ENCODE measurements at places on chromosomes 11 and 22. TPM values are rescaled to one million over a fixed set of nuclear protein-coding genes. Genes with fewer than 3 reads are reported as not detected.

The PYGM gene
- total RNA-seq, result 1.2 TPM

The TRPM5 gene
- 0.09 TPM for total RNA-seq

The MS4A7 gene
- total RNA-seq, result not detected

The BLID gene
- total RNA-seq, result not detected

The ZNHIT2 gene
- total RNA-seq, result 8.0 TPM

The EML3 gene
- 40.0 TPM for total RNA-seq

DNA sequence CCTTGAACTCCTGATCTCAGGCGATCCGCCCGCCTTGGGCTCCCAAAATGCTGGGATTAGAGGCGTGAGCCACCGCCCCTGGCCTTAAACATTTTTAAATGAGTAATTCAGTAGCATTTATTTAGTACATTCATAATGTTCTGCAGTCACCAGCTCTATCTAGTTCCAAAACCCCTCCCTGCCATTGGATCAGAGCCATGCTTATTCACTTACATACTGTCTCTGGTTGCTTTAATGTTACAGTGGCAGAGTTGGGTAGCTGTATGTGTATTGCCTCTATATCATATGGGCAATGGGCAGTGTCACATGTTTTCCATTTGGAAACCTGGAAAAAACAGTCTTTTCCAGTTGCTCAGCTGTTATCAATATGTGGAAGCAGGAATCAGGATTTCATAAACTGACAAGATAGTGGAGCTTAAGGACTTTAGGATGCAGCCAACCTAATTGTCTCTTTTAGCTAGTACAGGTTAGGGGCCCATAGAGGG is 10.5 kb downstream of the COA4 start:
- H3K4me1 ChIP-seq, result no peaks in the 10 kb centered on the region
- no peaks in the 10 kb centered on the region for H3K27me3 ChIP-seq
- no peak overlapping the region for H3K27ac ChIP-seq

DNA sequence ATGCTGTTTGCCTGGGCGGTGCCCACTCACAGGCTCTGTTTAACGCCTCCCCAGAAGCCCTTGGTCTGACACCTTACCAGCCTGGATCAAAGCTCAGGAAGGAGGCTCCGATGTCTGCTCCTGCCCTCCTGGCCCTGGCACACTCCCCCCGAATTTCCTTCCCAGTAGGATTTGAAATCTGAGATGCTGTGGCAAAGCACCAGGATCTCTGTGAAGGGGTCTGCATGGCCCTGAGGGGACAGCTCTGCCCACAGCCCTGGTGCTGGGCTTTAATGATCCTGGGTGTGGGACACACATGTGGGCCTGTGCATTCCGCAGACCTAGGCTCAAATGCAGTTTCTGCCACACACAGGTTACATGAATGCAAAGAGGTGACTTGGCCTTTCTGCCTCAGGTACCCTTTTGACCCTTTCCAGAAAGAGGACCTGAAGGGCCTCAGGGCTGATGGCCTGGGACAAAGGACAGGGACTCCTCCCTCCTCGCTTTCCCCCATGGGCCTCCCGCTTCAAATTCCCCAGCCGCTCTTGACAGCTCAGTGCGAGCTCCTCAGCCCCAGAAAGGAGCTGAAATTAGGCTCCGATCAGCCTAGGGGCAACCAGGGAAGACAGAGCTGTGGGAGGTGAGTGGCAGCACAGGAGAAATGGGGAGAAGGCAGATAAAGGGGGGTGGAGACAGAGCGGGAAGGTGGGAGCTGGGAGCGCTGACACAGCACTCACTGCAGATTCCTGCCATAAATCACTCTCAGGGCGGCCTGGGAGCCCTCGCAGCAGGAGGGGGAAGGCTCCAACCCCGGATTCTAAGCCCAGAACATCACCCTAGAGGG is 41.3 kb downstream of the TRIM29 start:
- no peak overlapping the region for H3K27ac ChIP-seq
- no peak for DNase-seq
- H3K27me3 ChIP-seq, result peaks cover 12% of the 10 kb centered on the region
- H3K4me1 ChIP-seq, result peaks cover 14% of the 10 kb centered on the region
- H3K4me3 ChIP-seq, result no peak overlapping the region
- H3K36me3 ChIP-seq, result no peaks in the 10 kb centered on the region

DNA sequence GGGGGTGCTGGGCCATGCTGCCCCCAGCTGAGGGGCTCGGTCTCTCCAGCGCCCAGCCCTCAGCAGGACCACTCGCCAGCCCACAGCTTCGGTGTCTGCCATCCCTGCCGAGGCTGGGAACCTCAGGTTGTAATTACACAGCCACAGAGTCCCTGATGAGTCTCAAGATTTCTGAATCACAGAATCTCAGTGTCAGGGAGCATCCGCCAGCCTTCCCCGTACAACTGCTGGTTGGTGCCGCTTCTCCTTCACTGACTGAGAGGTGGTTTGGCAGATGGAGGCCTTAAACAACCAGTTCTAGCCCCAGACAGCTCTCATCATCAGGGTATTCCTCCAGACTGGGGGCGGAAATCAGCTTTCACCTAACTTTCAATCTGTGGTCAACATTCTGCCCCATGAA is 13.7 kb downstream of the PHF21B start:
- H3K27me3 ChIP-seq, result no peaks in the 10 kb centered on the region
- DNase-seq, result no peak
- H3K4me3 ChIP-seq, result no peak overlapping the region

DNA sequence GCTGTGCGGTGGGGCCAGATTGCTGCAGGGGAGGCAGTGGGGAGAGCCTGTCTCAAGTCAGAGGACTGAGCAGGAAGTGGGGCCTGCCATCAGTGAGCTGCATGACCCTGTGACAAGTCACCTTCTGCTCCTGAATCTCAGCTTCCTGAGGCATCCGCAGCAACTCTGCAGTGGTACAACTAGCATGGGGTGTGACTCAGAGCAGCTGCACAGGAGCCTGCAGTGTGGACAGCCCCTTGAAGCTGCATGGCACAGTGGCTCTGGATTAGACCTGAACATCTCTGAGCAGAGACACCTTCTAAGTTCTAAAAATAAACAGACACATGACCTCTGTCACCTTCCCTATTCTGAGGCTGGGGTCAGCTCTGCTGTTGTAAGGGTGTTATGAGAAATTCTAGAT is 18.0 kb downstream of the FAM227A start:
- DNase-seq, result no peak
- H3K4me3 ChIP-seq, result no peak overlapping the region
- no peaks in the 10 kb centered on the region for H3K27me3 ChIP-seq

GRCh38 chr11:32225571-32226285 is 134.9 kb downstream of the RCN1 start:
- no peak overlapping the region for H3K4me3 ChIP-seq
- no peak for DNase-seq
- no peak overlapping the region for H3K27ac ChIP-seq
- no peaks in the 10 kb centered on the region for H3K27me3 ChIP-seq
- H3K36me3 ChIP-seq, result no peaks in the 10 kb centered on the region

DNA sequence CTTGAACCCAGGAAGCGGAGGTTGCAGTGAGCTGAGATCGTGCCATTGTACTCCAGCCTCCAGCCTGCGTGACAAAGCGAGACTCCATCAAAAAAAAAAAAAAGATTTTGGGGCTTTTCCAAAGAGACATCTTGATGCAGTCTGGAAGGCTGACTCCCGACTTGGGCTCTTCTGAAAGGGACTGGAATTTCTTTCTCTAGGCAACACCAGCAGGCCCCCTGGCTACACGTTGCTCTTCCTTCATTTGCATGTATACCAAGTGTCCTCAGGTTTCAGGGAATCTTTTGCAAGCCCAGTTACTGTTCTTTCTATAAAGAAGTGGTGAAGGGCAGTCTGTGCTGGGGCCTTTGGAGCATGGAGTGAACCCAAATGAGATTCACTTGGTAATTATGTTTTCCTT is 211.0 kb downstream of the GRIK4 start:
- DNase-seq, result no peak
- H3K36me3 ChIP-seq, result no peaks in the 10 kb centered on the region
- H3K4me3 ChIP-seq, result no peak overlapping the region
- H3K27ac ChIP-seq, result no peak overlapping the region
- peaks cover 6% of the 10 kb centered on the region for H3K4me1 ChIP-seq

- peaks cover 7% of the 10 kb centered on the region for H3K4me1 ChIP-seq
- peak overlapping the region; percentile 81 for H3K4me3 ChIP-seq
- H3K27ac ChIP-seq, result no peak overlapping the region
- DNase-seq, result no peak
- H3K36me3 ChIP-seq, result no peaks in the 10 kb centered on the region
These were observed 1.1 kb upstream of the SEPTIN5 start for GRCh38 chr22:19713245-19713644.

GRCh38 chr11:103963648-103964047 is 72.8 kb upstream of the DDI1 start:
- DNase-seq, result no peak
- H3K27ac ChIP-seq, result no peak overlapping the region
- no peaks in the 10 kb centered on the region for H3K36me3 ChIP-seq

GRCh38 chr11:58513747-58514367 is 6.0 kb upstream of the OR5B21 start:
- no peaks in the 10 kb centered on the region for H3K4me1 ChIP-seq
- no peak overlapping the region for H3K4me3 ChIP-seq
- DNase-seq, result peak; percentile 41
- H3K36me3 ChIP-seq, result no peaks in the 10 kb centered on the region
- no peak overlapping the region for H3K27ac ChIP-seq

GRCh38 chr11:63537293-63538101 is 889 bp downstream of the PLAAT4 start:
- H3K4me1 ChIP-seq, result no peaks in the 10 kb centered on the region
- H3K4me3 ChIP-seq, result no peak overlapping the region
- DNase-seq, result no peak
- no peaks in the 10 kb centered on the region for H3K36me3 ChIP-seq
- peaks cover 10% of the 10 kb centered on the region for H3K27me3 ChIP-seq
- no peak overlapping the region for H3K27ac ChIP-seq

GRCh38 chr11:124050748-124051147 is 9.6 kb upstream of the OR10G7 start:
- no peak overlapping the region for H3K27ac ChIP-seq
- H3K36me3 ChIP-seq, result no peaks in the 10 kb centered on the region
- DNase-seq, result no peak
- H3K4me3 ChIP-seq, result no peak overlapping the region
- H3K4me1 ChIP-seq, result no peaks in the 10 kb centered on the region
- H3K27me3 ChIP-seq, result no peaks in the 10 kb centered on the region

DNA sequence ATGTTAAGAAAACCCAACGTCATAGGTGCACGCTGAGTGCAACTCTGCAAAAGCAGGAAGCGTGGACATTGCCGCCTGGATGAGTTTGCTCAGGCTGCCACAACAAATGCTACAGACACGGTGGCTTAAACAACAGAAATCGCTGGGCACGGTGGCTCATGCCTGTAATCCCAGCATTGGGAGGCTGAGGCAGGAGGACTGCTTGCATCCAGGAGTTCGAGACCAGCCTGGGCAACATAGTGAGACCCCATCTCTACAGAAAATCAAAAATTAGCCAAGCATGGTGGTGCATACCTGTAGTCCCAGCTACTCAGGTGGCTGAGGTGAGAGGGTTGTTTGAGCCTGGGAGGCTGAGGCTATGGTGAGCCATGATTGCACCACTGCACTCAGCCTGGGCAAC is 13.4 kb upstream of the PGA3 start:
- H3K4me3 ChIP-seq, result no peak overlapping the region
- no peaks in the 10 kb centered on the region for H3K27me3 ChIP-seq
- H3K36me3 ChIP-seq, result no peaks in the 10 kb centered on the region
- DNase-seq, result no peak
- peaks cover 4% of the 10 kb centered on the region for H3K4me1 ChIP-seq
- H3K27ac ChIP-seq, result no peak overlapping the region

DNA sequence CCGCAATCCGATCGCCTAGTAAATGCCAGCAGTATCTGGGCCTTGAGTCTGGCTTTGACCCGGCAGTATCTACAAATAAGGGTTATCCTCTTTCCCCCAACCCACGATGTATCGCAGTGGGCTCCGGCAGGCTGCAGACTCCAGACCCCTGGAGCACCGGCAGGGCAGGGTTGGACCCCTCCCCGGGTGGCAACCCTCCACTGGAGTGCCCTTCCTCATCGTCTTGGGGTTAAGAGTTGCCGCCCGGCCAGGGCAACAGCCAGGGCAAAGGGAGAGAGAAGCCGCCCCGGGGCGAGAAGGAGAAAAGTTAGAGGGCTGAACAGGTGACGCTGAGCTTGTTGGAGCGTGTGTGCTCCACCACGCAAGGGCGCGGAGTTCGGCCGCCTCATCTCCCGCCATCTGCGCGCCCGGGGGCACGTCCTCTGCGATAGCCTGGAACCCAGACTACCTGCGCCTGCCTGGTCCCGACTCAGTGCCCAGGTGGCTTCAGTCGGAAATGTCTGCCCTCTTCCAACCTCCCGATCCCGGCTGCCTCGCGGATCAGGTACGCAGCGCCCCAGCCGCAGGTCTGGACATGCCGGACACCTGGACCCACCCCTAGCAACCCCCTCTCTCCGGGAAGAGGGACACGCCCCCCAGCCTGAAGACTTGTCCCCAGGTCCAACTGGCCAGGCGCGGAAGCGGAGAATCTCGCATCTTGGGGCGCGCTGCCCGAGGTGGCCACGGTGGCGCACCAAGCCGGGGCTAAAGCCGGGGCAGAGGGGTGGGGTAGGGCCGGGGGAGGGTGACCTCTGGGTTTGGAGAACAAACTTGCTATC is 1.2 kb downstream of the DSCAML1 start:
- H3K27ac ChIP-seq, result no peak overlapping the region
- no peaks in the 10 kb centered on the region for H3K4me1 ChIP-seq
- H3K4me3 ChIP-seq, result no peak overlapping the region
- no peak for DNase-seq
- H3K27me3 ChIP-seq, result peaks cover 93% of the 10 kb centered on the region
- no peaks in the 10 kb centered on the region for H3K36me3 ChIP-seq

DNA sequence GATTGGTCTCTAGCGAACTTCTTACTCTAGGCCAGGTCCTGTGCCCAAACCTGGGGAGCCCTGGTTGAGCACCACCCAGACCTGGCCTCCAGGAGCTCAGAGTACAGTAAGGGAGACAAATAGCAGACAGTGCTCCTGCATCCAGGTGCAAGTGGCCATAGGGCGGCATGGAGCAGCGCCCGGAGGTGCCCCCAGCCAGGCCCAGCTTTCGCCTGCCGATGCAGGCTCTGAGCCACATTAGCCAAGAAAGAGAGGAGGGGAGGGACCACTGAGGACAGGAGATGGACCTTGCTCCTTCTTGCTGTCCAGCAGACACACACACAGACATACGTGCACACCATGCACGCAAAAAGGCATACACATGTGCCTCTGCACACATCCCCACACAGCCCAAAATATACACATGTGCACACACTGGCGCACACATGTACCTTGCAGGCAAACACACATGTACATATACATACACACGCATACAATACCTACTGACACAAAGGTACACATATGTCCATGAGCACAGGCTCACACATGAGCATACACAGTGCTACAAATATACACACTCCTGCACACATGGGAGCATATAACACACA is 68.7 kb upstream of the FGF3 start:
- no peak overlapping the region for H3K4me3 ChIP-seq
- H3K4me1 ChIP-seq, result peaks cover 5% of the 10 kb centered on the region
- no peaks in the 10 kb centered on the region for H3K36me3 ChIP-seq
- H3K27ac ChIP-seq, result no peak overlapping the region
- no peak for DNase-seq
- peaks cover 46% of the 10 kb centered on the region for H3K27me3 ChIP-seq

- H3K4me3 ChIP-seq, result no peak overlapping the region
- no peaks in the 10 kb centered on the region for H3K4me1 ChIP-seq
- H3K27ac ChIP-seq, result no peak overlapping the region
- no peaks in the 10 kb centered on the region for H3K27me3 ChIP-seq
These were observed 17.2 kb downstream of the TOB2 start for GRCh38 chr22:41429232-41429950.

GRCh38 chr11:73155102-73155501 is 13.0 kb upstream of the FCHSD2 start:
- no peaks in the 10 kb centered on the region for H3K27me3 ChIP-seq
- no peak overlapping the region for H3K4me3 ChIP-seq
- H3K4me1 ChIP-seq, result peaks cover 8% of the 10 kb centered on the region
- H3K36me3 ChIP-seq, result no peaks in the 10 kb centered on the region

Data from neural crest cell (in vitro differentiated cells).